ENCODE measurements at places on chromosomes 16 and 17.

GRCh38 chr17:68777243-68777855, 176.2 kb upstream of the FAM20A start:
- no peak for DNase-seq

DNA sequence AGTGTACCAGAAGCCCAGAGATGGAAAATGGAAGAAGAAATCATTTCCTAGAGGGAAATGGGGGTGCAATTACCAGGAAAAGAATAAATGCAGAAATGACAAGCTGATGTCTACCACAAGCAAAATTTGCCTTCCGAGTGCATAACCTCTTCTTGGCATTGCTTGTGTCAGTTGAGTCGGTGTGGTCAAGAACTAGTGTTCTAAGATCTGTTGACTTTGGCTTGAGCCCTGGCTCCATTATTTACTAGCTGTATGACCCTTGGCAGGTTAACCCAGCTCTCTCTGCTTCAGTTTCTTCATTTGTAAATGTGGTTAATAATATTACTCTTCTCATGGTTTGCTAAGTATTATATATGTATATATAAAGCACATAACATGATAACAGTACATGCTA, 273.0 kb upstream of the IRX5 start:
- no peak for DNase-seq

GRCh38 chr16:66451548-66451947, 24.5 kb downstream of the BEAN1 start:
- no peak for DNase-seq

GRCh38 chr17:42675348-42675964, 1.3 kb downstream of the PLEKHH3 start:
- no peak for DNase-seq

DNA sequence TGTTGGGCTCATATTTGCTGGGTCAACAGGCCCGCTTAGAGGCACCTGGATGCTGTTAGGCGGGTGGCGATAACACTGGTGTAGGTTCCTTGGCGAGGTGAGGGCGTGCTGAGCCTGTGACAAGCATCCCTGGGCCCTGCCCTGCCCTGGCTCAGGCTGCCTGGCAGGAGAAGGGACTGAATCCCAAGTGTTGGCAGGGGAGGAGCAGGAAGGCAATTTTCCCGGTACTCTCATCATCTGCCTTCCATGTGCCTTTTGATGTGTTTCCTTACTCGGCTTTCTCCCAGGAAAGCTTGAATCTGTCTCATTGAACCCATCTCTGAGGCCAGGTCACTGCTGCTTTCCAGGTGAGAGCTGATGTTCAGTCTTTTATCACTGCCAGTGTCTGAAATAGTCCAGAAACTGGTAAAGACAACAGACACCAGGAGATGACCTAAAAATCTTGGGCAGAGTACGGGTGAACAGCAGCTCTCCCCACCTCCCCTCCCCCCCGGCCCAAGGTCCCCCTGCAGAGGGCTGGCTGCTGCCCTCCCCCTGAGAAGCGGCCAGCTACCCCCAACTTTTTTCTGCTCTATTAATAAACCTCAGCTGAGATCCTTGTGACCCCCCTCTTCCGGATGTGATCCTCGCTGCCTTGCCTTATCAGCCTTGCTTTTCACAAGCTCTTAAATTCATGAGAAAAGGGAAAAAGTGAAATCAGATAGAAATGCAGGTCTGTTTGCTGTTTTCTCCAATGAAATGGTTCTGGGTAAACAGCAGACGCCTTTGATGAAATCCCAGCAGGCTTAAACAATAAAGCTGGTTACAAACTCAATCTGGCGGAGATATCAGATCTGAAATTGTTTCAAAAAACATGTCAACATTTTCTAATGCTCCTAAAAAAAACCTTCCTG, 29.0 kb downstream of the RTN4RL1 start:
- DNase-seq, result no peak

- no peak for DNase-seq
These were observed 24.2 kb downstream of the ORC6 start for GRCh38 chr16:46713634-46714033.

GRCh38 chr17:42682722-42683403, 532 bp downstream of the CNTNAP1 start:
- no peak for DNase-seq

- DNase-seq, result no peak
These were observed 1.3 kb downstream of the ZNF652 start for GRCh38 chr17:49360796-49361128.

DNA sequence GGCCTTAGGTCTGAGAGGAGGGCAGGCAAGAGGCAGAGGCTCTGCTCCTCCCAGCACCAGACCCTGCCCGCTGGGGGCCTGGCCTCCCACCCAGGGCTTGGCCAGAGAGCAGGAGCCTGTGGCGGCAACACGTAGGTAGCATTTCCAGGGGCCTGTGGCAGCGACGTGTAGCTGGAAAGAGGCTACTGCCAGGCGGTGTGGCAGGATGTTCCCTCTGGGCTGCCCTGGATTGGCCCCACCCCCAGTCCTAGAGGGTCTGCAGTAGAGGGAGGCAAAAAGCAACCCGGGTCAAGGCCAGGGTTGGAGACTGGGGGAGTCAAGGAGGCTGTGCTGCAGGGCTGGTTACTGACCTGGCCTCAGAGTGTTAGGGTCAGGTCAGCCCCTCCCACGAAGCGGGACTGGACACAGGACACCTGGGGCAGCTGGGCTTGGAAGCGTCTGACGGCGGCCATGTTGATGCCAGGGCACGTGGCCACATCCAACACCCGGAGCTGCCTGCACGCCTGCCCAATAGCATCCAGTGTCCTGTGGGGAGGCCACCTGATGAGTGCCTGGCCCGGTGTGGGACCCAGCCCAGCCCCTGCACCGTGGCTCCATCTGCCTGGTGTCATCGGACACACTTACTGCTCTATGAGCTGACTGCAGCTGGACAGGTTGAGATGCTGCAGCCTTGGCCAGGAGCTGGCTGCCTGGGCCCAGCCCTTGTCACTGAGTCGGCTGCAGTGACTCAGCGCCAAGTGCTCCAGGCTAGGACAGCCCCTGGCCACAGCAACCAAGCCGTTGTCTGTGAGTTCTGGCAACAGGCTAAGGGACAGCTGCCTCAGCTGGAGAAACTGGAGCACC, 8.5 kb downstream of the ELMO3 start:
- DNase-seq, result no peak

DNA sequence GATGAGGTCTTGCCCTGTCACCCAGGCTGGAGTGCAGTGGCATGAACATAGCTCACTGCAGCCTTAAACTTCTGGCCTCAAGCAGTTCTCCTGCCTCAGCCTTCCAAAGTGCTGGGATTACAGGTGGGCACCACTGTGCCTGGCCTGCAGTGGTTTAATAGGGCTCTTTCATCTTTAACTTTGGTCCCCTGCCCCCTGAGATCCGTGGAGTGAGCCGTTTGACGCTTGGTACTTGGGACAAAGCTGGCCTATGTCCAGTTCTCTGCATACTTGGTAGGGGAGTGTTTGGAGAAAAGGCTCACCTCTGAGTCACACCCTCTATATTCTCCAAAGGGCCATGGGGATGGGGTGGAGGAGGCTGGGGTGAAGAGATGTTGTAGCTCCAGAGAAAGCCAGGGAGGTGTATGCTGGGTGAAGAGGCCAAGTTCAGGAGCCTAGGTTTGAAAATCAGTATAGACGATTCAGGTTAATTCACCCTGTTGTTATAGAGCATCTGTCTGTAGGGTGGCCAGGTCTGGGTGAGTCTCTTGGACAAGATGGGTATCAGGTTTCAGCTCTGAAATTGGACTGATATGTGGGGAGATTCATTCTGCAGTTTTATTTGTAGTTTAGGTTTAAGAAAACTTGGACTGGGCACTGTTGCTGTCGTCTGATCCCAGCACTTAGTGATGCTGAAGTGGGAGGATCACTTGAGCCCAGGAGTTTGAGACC, 17.6 kb downstream of the ABCC1 start:
- no peak for DNase-seq

DNA sequence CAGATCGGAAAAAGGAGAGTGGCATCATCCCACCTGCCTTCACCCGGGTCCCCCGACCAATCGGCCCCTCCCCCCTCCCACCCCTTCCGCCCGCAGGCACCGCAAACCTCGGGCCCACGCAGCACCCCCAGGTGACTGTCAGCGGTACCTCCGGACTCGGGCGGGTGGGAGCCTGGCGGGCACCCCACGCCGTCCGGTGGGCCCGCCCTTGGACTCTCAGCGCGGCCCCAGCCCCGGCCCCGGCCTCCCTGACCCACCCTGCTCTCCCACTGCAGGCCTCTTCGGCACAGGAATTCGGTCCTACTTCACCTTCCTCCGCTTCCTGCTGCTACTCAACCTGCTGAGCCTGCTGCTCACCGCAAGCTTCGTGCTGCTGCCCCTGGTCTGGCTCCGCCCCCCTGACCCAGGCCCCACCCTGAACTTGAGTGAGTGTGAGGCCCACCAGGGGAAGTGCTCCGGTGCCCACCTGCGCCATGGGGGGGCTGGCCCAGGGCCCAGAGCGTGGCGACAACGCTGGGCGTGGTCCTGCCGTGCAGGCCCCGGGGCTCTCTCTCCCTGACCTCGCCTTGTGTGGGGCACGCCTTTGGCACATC, 1.6 kb downstream of the TMC8 start:
- DNase-seq, result peak; percentile 82
